ENCODE measurements at places on chromosomes 12 and 14.

DNA sequence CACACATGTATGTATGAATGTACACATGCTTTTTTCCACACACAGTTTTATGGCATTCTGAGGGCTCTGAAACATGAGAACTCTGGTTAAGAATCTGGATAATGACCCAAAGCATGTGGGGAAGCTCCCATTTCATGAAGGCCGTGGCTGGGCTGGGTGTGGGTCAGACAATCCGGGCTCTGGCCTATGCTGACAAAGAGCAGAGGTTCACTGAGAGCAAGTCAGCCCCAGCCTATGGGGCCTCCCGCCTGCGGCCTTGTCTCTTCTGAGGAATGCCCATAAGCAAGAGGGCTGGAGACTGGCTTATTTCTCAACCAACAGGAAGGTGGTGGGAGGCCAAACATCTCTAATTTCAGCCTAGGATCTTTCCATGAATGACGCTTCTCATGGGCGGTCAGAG, 8.5 kb downstream of the MYH6 start:
- DNase-seq = no peak

DNA sequence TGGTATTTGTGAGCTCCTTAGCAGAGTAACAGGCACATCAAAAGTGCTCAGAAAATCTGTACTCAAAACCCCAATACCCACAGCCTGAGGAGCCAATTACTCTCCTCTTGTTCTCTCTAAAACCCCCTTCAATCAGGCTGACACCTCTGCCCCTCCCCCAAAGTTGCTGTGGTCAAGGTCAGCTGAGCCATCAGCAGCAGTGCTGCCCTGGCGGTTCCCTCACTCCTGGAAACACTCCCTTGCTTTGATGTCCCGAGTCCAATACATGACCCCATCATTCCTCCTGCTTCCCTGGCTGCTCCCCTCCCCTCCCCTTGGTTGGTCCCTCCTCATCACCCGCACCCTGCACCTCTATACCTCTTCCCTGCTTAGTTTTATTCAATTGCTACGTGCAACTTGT, 57.2 kb upstream of the C14orf132 start:
- no peak for DNase-seq

GRCh38 chr14:46054526-46054925, 597.1 kb downstream of the RPL10L start:
- no peak for DNase-seq

- no peak for DNase-seq
These were observed 87.0 kb downstream of the ITPK1 start for GRCh38 chr14:93028724-93029076.

GRCh38 chr14:75968456-75968855, 13.3 kb downstream of the TGFB3 start:
- DNase-seq = no peak

All from stimulated activated CD8-positive, alpha-beta memory T cell treated with anti-CD3 and anti-CD28 coated beads, Interleukin-15, amount 100 ng/mL, for 48 hours (primary cell).